A673 (cell line): ENCODE measurements at places on chromosomes 2 and 18. TPM values are rescaled to one million over a fixed set of nuclear protein-coding genes. Genes with fewer than 3 reads are reported as not detected.

Gene SCN3A
- 0.04 and 0.07 TPM in 2 replicates for total RNA-seq

- no peak for DNase-seq
Observed at GRCh38 chr18:9688036-9688741, 19.9 kb upstream of the RAB31 start.

DNA sequence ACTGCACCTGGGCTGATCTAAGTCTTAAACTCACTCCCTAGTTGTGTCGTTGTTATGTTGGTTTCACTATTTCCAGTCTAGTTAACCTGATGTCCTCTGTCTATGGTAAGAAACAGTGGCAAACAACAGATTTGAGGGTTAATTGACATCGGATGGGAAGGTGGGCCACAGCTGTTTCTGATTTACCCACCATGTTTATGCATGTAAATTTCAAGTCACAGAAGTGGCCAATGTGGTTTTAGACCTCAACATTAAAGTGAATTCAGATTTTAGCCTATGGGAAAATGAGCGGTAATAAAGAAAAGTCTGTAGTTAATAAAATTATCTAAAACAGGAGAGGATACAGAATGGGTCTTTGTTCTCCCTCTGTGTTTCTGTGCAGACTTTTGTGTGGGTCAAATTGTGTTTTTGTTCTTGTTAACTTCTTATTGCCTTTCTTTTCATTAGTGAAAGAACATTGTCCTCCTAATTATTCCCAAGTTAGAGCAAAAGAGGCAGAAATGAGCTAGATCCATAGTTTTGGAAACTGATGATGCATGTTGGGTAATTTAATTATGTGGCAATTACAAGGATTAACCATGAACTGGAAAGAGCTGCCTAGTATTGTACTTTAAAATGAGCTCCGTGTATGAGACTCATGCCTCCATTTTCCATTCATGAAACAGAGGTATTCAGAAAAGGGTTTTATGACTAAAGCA lies 83.2 kb downstream of the LAMA3 start:
- no peak for DNase-seq

DNA sequence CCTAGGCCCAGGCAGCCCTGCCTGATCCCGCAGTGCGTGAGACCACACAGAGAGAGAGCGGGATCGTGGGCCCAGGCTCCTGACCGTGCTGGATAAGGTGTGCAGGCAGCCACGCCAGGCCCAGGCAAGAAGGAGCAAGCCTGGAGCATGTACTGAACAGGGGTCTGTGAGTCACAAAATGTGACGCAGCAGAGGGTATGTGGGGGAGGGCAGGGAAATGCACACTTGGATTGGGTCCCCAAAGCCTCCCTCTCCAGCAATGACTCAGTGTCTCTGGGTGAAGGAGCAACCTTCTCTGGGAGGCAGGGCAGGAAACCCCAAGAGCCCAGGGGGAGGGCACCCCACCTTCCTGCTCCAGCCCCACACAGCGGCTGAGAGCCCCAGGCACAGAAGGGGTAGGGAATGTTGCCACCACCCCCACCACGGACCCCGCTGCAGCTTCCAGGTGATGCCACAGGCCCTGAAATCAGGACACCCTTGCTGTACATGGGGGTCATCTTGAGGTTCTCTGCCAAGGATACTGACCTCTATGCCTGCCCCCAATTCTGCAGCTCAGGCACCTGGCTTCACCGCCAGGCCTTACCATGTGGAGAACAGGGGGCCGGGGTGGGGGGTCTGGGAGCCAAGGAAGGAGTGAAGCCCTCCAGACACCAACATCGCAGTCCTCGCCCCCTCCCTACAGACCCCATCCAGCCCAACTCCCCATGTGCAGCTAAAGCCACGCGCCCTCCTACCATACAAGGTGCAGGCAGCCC lies 1.3 kb upstream of the GPC1 start:
- peak; percentile 35 for DNase-seq

DNA sequence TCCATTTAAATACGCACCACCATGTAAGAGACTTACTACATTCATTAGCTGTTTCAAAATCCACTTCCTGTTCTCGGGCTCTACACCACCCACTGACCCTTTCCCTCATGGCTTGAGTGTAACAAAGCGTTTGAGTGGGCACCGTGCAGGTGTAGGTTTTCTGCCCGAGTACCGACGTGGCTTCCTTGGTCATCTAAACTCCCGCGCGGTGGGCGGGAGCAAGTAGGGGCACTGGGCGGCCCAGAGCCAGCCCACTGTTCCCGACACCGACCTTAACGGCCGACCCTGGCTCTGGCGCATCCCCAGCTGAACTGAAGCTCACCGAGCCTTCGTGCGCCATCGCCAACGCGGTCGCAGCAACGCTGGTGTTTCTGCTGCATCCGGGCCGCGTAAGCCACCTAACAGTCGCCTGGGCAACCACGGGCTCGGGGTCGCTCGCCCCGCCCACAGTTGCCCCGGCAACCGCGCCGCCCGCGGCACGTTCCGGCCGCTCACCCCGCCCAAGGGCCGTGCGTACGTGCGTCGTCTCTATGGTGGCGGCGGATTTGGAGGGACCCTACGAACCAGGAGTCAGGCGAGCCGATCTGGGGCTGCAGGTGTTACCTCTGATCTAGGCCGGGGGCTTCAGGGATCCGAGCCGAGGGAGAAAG lies at the start of the genes C2orf81 and WDR54:
Gene C2orf81, minus strand, starts transcription at position 399 of the 650 bp plus-strand sequence. Its CDS starts 59 bp downstream, at position 340.
Gene WDR54, plus strand, starts transcription at position 510 of the 650 bp plus-strand sequence. CDS start 424 bp downstream, outside the sequence.
- peak; percentile 95 for DNase-seq

Gene PLCL1
- total RNA-seq, result not detected in 2 replicates

Gene PLEKHB2
- 61.0 and 63.8 TPM in 2 replicates for total RNA-seq

GRCh38 chr2:75564713-75565359 lies 4.1 kb upstream of the EVA1A start:
- no peak for DNase-seq

DNA sequence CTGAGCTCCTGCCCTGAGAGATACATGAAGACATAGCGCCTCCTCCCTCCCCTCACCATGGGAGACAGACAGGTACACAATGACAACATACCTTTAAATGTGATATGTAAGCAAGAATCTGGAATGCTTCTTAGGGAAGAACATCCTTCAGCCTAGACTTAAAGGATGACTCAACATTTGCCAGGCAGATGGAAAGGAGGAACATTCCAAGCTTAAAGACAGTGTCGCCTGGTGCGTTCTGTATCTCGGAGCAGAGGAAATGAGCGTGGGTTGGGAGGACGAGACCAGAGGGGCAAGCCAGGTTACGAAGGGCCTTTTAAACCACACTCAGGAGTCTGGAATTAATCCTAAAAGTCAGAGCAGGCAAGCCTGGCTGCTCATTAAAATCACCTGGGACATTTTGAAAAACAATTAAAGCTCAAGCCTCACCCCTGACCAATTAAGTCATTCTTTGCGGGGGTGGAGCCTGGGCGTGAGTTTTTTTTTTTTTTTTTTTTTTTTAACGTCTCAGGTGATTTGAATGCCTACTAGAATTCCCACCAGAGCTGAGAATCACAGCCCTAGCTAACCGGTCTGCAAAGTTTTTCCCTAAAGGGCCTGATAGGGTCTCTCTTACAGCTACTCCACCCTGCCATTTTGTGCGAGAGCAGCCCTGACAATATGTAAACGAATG lies 131.2 kb upstream of the SEC11C start:
- DNase-seq, result peak; percentile 71

Gene OTOF
- total RNA-seq, result not detected in 2 replicates

DNA sequence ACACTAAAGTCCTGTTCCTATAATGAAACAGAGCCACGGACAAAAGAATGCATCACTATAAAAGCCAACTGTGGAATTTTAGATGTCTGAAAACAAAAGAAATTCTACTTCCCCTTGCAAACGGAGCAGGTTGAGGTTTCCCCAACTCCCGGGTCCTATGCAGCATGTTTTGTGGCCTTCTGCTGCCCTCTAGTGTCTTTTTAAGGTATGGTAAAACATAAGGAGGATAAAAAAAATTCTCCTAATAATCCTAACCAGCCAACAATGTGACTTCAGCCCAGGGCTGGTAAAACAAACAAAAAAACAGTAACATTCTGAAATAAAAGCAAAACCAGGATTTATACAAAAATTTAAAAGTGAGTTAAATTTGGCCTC lies 539.5 kb downstream of the NRXN1 start:
- peak; percentile 71 for DNase-seq

Gene REG1B
- not detected in 2 replicates for total RNA-seq

DNA sequence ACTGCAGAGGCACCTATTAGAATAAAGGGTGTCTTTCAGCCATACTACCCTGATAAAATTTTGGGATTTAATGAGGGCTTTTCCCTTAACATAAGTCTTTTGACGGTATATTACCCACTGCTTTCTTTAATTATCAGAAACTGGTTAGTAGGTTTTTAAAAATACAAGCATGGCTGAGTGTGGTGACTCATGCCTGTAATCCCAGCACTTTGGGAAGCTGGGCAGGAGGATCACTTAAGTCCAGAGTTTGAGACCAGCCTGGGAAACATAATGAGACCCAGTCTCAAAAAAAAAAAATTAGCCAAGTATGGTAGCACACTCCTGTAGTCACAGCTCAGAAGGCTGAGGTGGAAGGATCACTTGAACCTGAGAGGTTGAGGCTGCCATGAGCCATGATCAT lies 16.1 kb downstream of the CPSF3 start:
- DNase-seq, result no peak

Gene UGT1A3
- total RNA-seq, result not detected in 2 replicates

DNA sequence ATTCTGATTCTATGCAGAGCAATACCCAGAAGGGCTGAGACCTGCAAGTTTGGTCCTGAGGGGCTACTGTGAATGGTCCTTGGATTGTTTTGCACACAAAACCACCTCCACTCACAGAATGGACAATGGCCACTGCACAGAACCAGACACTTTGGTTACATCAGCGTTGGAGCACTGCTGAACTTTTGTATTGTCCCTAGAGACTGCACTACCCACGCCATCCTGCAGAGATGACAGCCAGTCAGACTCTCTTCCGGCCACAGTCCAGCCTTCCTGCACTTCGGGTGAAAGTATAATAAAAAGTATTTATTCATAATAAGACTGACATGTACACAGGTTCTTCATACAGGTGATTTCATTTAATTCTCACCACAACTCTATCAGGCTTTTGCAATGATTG lies 35.7 kb downstream of the CELF4 start:
- DNase-seq, result no peak

DNA sequence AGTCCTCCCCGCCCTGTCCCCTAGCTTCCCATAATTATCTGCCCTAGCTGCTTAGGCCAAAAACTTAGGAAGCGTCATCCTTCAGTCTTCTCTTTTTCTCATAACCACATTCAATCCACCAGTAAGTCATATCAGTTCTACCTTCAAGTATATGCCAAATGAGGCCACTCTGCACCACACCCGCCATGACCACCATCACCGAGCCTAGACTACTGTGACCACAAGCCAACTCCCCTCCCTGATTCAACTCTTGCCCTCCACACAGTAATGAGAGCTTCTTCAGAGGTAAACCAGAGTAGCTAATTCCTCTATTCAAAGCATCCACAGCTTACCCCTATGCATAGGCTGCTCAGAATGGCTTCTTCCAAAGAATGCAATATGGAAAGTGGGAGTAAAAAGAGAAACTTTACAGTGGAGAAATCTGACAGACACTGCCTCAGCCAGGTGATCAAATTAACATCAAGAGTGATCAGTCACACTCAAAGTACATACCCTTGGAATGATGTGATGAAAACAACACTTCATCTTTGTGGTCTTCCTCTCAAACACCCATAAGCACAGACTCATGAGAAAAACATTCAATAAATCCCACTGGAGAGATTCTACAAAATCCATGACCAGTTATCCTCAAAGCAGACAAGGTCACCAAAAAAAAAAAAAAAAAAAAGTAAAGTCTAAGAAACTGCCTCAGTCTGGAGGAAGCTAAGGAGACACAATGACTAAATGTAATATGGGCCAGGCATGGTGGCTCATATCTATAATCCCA lies 17.7 kb downstream of the MBOAT2 start:
- no peak for DNase-seq

DNA sequence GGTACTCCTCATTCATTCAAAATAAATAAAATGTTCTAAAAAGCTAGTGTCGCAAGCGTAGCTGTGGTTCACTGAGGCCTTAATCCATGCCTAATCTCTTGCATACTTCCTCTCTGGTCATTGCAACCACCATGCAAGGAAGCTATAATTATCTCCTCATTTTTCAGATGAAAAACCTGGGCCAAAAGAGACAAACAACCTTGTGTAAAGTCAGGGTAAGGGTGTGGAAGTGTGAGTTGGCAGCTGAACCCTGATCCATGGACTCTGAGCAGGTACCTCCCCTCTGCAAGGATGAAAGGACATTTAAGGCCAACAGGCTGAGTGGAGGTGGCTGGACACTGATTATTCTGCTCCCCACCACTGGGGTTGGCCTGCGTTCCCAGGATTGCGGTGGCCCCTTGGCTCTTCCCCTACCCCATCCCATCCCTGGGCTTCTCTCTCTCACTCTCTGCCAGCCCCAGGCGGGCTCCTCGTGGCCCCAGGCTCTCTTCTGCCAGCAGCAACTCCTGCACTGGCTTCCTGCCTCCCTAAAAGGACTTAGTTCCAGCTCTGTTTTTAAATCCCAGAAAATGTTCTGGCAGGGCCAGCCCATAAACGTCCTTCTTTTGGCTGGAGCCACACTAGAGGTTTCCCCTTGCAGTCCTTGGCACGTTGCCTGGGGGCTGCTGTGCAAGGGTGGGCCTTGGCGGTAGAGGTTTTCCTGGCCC lies 72.0 kb upstream of the AFF3 start:
- DNase-seq, result no peak

Gene ALPI
- not detected in 2 replicates for total RNA-seq

Gene IL1R2
- not detected in 2 replicates for total RNA-seq

GRCh38 chr2:189548666-189549448 lies 31.7 kb downstream of the SLC40A1 start:
- DNase-seq, result no peak

DNA sequence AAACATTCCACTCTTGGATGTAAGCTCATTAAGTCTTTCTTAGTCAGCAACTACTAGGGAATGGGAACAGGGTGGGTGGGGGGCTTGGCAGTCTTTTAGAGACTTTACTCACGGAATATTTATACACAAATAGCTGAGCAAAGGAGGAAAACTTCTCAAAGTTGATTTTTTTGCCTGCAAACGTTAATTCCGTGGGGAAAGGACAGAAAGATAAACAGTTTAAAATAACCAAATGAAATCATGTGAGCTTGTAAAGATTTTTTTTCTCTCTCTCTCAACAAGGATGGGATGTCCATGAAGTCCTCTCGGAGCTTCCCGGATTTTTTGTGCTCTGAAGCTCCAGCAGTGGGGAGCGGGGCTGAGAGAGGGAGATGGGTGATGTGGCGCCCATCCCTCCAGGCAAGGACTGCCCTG lies 32.2 kb upstream of the MAT2A start:
- no peak for DNase-seq

GRCh38 chr2:186716899-186717298 lies 23.0 kb downstream of the FAM171B start:
- no peak for DNase-seq

GRCh38 chr2:140526575-140526974 lies 1604.2 kb downstream of the LRP1B start:
- peak; percentile 29 for DNase-seq

GRCh38 chr2:88450925-88451810 lies 1.3 kb downstream of the FOXI3 start:
- no peak for DNase-seq

GRCh38 chr2:239119346-239120126 lies 271.7 kb downstream of the TWIST2 start:
- DNase-seq, result no peak

Gene AKAIN1
- not detected in 2 replicates for total RNA-seq

- no peak for DNase-seq
Observed at GRCh38 chr2:31263636-31264190, 29.8 kb downstream of the EHD3 start.

Gene NEB
- total RNA-seq, result 2.5 and 7.0 TPM in 2 replicates
